Stimulated activated CD4-positive, alpha-beta T cell treated with anti-CD3 and anti-CD28 coated beads, TNF-alpha, amount 100 ng/mL, for 24 hours (primary cell): ENCODE measurements at places on chromosomes 11 and 22.

GRCh38 chr11:100774859-100775258 is 87.8 kb downstream of the ARHGAP42 start:
- DNase-seq = no peak

DNA sequence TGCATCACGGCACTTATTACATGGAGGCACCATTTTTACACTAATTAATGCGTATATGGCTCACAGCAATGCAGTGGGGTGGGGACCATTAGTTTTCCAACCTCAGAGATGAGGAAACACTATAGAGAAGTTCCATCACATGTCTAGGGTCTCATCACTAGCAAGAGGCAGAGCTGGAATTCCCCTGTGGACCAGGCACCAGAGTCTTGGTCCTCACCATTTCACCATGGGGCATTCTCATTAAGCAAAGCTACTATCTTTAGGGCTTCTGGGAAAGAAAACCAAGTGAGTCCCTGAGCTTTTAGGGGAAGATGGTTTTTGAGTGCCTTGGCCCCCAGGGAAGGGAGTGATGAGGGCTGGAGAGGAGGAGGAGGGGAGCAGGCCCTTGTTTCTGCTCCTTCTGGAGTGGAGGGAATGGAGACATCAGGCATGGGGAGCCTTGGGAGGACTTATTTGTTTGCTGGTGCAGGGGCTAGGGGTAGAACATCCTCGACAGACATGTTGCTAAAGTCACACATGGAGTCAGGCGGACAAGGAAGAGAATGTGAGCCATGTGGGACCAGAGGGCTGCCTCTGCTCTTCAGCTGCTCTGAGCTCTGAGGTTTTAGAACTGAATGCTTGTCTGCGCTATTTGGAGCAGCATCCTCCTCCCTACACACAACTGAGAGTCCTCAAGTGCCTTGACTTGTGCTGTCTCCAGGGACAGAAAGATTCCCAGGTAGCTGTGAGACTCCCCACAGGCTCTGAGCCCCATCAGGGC is 40.3 kb upstream of the ZBED5 start:
- DNase-seq = no peak

- no peak for DNase-seq
Measured at GRCh38 chr11:110453684-110454354, 24.1 kb downstream of the FDX1 start.

DNA sequence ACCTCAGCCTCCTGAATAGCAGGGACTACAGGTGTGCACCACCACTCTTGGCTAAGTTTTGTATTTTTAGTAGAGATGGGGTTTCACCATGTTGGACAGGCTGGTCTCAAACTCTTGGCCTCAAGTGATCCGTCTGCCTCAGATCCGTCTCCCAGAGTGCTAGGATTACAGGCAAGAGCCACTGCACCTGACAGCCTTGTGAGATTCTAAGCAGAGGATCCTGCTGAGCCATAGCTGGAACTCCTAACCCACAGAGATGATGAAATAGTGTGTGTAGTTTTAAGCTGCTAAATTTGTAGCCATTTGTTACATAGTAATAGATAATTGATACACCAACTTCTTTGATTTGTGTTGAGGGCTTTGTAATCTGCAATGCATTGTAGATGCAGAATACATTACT is 51.1 kb downstream of the CLMP start:
- no peak for DNase-seq

DNA sequence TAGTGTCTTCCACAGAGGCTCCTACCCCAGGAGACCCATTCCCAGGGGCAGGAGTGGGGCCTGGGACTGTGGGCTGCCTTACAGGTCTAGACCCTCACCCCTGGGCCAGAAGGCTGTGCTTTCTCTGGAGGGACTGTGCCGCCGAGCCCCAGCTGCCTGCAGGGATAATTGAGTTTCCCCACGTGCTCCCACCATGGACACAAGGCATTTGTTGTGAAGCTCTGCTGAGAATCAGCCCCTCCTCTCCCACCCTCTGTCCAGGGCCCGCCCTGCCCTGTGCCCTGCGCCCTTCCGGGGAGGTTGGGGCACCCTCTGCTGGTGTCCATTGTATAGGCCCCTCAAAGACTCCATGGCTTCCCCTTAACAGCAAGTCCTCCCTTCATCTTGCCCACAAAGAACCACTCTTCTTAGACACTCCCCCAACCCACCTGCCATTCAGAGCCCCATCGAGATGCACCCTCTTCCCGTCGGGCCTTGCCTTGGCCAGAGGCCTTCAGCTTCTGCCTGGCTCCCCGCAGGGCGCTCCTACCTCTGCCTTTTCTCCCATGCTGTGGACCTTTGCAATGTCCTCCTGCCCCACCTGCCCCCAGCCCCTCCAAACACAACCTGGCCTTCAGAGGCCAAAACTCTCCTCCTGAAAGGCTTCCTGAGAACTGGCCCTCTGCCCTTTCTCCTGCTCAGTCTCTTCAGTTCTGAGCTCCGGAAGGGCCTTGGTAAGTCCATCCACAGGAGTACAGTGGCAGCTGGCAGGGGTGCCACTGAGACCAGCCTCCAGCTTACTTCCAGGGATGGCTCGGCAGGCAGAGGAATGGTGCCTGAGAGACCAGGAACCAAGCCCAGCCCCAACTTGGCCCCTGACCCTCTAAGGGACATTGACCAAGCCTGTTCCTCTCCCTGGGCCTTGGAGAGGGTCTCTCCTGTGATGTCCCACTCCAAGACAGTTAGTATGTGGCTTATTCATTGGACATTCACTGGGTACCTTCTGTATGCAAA is 22.4 kb downstream of the DUSP8 start:
- no peak for DNase-seq

- no peak for DNase-seq
Measured at GRCh38 chr11:84564180-84564866, 1062.8 kb downstream of the DLG2 start.

DNA sequence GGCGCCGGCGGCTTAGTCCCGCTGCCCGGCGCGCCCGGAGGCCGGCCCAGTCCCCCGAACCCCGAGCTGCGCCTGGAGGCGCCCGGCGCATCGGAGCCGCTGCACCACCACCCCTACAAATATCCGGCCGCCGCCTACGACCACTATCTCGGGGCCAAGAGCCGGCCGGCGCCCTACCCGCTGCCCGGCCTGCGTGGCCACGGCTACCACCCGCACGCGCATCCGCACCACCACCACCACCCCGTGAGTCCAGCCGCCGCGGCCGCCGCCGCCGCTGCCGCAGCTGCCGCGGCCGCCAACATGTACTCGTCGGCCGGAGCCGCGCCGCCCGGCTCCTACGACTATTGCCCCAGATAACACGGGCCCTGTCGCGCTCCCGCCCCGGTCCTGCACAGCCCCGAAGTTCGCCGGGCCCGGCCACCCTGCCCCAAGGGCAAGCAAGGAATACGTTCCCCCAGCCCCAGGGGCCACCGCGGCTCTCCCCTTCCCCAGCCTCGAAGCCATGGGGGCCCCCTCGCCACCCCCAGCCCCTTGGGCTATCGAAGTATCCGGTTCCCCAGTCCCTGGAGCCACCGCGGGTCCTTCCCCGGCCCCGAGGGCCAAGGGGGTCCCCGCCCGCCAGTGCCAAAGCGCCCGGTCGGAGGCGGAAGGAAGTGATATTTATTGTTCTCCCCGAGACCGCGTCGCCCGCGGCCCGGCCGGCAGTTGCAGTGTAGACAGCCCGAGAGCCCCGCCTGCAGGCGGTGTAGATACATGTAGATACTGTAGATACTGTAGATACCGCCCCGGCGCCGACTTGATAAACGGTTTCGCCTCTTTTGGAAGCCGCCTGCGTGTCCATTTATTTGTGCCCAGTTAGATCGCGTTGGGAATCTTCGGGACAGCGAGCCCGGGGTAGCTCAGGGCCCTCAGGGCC is 6.2 kb downstream of the TBX1 start:
- DNase-seq = no peak

GRCh38 chr22:35629406-35630216 is 12.5 kb upstream of the MB start:
- peak; percentile 17 for DNase-seq

DNA sequence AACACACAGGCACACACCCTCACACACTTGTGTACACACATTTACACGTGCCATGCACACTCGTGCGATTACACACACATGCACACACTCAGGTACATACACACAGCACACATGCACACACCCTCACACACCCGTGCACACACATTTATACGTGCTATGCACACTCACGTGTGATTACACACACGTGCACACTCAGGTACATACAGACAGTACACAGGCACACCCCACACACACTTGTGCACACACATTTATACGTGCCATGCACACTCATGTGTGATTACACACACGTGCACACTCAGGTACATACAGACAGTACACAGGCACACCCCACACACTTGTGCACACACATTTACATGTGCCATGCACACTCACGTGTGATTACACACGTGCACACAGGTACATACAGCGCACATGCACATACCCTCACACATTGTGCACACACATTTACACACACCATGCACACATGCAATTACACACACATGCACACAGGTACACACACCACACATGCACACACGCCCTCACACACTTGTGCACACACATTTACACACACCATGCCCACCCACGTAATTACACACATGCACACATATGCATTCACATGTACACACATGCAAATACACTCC is 4.6 kb downstream of the IFITM10 start:
- no peak for DNase-seq

- peak; percentile 99 for DNase-seq
Measured at GRCh38 chr11:64878494-64879243, at the start of gene EHD1. EHD1 (minus strand) TSS chr11:64878621; CDS start chr11:64878464, 157 bp downstream.

GRCh38 chr11:7936615-7937014 is 4.9 kb downstream of the OR10A3 start:
- no peak for DNase-seq

- no peak for DNase-seq
Measured at GRCh38 chr22:17788528-17789378, 14.5 kb upstream of the BID start.

- DNase-seq = no peak
Measured at GRCh38 chr11:3944198-3944597, 88.7 kb downstream of the STIM1 start.

- no peak for DNase-seq
Measured at GRCh38 chr22:46380581-46380980, 45.1 kb downstream of the TRMU start.

DNA sequence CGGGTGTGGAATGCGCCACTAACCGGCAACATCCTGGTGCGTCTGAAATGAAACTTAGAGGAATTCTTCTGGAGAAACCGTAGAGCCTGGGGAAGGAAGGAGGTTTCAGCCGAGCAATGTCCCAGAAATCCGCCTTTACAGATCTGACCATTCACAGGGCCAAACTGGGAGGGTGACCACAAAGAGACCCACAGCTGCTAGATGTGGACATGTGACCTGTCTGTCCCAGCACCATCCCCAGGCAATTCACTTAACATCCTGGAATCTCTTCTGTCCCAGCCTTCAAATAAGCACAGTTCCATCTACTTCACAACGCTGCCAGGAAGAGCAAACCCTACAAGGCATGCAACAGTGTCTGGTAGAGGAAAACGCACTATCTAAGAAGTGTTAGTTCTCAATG is 9.8 kb downstream of the MCAT start:
- DNase-seq = no peak

DNA sequence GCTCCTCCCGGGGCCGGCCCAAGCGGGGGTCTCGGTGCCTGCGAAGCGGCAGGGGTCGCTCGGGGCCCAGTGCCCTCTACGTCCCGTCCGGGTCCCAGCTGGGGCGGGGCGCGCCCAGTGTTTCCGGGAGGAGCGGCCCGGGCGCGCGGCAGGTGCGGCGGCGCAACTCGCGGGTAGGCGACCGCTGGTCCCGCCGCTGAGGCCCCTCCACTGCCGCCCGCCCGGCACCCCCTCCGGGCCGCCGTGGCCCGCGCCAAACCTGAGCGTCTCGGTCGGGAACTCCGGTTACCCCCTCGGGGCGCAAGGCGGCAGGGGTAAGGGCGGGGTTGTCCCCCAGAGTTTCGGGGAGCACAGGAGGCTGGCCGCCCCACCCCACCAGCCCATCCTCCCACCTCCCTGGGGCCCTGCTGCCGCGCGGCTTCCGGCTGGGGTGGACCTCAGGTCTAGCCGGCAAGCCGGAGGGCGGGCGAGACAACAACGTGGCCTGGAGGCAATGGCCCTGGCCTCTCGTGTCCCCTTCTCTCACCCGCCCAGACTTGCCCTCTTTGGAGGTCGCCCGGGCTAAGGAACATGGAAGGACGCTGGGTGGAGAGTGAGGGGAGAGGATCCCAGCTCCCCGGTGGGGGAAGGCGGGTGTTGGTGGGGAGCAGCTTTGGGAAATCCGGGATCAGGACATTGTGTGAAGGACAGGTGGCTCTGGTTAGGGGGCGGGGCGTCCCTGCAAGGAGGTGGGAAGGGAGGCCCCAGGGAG is 398 bp upstream of the CRACR2B start:
- DNase-seq = no peak

DNA sequence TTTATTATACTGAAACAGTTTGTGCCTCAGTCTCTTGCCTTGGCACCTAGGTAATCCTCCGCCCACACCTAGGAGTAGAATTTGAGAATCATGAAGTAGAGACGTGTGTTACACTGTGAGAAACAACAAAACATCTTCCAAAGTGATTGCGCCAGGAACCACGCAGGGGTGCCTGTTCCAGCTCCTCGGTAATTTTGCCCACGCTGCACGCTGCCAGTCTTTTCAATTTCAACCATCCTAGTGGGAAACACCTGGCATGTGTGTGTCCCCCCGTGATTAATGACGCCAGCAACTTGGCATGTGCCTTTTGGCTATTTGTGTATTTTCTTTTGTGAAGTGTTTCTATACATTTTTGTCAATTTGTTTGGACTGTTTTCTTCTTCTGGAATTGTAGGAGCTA is 919.1 kb downstream of the BRD1 start:
- DNase-seq = no peak

DNA sequence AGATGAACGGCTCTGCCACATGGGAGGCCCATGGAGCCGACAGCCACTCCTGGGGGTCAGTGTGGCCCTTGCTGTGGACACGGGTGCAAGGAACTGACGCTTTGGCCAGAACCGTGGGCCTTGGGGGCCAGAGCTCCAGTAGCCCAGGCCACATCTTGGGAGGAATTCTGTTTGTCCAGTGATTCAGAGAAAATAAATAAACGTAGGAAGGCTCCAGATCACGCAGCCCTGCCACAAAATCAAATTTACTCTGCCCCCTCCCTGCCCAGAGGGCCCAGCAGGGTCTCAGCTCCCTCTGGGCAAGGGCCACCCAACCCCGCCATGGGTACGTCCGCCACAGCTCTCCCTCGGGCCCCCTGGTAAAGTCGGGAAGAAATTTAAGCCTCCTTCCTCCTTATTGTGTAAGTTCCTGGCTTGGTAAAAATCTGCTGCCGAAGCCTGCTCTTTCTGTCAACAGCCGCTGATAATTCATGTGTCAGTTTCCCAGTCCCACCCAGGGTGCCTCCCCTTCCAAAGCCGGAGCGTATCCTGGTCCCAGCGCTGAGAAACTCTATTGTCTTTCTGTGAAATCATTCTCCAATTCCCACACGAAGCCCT is 6.9 kb upstream of the MUC5AC start:
- DNase-seq = no peak

DNA sequence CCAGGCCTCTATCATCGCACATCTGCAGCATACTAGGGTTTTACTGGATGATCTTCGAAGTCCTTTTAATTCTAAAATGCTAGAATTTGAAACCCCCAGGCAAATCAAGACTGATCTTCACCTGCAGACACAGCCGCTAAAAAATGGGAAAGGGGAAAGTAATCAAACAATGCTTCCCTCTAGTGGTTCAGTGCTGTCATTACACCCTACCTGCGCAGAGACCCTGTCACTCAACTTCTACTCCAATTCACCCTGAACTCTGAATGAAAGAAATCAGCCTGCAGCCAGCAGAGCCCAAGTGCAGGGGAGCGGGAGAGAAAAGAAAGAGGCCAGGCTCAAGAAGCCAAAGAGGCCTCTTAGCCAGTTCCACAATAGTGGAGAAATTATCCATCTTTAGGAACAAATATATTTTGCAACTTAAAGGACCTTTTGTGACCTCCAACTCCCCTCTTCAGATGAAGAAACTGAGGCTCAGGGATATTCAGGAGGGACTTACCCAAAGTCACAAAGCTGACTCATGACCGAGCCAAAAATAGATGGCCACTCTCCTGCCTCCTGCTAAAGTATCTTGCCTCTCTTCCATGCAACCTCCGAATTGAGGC is 33.0 kb downstream of the SERGEF start:
- DNase-seq = no peak
